ENCODE measurements at places on chromosomes 6 and 20.

GRCh38 chr6:37095997-37096396 is 74.0 kb upstream of the PIM1 start:
- DNase-seq = no peak

DNA sequence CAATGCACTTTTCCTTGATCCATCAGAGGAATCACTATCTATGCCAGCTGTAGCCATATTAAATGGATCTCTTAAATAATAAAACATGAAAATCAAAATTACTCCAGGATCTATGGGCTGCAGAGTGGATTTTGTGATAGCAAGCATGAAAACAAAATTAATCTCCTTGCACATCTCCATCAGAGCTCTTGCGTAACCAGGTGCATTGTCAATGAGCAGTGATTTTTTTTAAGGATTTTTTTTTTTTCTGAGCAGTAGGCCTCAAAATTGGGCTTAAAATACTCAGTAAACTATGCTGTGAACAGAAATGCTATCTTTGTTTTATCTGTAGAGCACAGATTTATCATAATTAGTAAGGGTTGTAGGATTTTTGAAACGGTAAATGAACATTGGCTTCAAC is 11.5 kb upstream of the CST3 start:
- no peak for DNase-seq

DNA sequence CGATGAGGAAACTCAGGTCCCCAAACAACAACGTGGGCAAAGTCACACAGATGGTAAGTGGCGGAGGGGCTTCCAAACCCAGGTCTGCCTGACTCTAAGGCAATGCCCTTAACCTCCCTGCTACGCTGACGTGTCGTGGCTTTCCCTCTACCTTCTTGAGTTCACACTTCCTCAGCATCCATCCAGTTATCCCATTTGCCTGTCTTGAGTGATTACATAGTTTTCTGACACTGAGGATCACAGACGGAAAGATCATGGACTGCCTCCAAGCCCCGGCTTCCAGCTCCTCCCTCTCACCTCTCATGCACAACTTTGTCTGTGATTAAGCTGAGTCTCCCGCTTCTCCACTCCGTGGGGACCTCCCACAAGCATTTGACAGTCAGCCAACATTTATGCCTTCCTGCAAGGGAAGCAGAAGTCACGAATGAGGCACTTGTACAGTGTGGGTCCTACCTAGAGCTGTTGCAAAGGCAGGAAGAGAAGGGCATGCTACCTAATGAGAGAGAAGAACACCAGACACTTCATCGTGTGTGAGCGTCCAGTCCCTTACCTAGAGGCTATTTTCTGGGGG is 33.8 kb downstream of the TBC1D7 start:
- DNase-seq = no peak

DNA sequence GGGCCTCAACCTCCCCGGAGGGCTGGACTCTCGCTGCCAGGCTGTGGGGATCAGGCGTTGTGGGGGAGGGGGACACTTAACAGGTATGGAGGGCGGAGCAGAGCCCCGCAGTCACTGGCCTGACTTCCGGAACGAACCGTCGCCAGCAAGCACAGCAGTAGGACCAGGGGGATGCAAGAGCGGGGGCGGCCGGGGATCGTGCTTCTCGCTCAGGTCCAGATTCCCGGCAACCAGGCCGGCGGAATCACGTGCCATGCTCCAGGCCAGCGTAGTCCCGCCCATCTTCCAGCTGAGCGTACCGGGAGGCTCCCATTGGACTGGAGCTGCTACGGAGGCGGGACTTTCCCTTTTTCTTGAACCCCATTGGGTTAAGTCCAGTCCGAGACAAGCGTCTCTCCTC is 10.0 kb upstream of the POU5F1 start:
- no peak for DNase-seq

DNA sequence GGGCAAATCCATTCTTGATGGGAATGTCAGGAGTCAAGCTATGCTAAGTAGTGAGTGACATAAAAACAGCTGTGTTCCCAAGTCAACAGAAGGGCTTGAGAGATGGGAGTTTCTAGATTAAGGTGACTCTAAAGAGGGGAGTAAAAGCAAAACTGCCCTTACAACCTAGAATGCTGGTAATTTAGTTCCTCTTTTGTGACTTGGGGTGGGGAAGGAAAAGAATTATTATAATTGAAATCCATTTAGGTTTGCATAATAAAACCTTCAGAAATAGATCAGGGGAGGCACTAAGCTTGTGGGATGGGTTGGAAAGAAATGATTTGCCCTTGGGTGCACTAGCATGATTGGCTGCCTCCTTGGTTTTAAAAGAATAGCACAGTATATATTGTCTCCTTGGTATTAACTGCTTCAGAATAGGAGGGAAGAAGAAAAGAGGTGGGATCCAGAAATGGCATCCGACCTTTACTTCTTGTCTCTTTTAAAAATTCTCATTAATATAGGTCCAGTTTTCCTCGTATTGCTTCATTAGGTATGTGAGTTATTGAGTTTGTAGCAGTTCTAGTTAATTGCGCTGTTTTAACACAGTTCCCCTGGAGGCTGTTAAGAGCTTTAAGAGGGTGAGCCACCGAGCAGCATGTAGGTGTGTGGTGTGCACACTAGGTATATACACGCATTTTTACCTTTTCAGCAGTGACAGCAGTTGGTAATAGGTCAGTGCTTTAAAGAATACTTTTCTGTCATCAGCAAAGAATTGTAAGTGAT is 95.3 kb upstream of the VSTM2L start:
- DNase-seq = no peak

DNA sequence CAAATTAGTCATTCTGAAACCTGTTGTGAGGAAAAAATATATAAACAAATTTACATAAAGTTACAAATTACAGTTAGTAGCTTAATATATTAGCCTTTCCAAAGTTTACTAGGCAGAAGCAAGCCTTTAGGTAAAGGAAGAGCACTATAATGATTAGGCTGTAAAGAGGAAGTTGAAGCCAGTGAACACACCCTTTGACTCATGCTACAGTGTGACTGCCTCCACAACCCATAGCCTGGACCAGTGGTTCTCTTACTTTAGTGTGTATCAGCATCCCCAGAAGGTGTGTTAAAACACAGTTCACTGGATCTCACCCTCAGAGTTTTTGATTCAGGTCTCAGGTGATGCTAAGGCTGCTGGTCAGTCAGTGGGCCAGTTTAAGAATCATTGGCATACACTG is 91.4 kb upstream of the DEFB112 start:
- DNase-seq = no peak

GRCh38 chr20:17941826-17942196 is 26.8 kb downstream of the SNX5 start:
- DNase-seq = no peak

GRCh38 chr6:112298816-112299281 is 44.5 kb upstream of the LAMA4 start:
- DNase-seq = no peak

GRCh38 chr20:10976051-10976450 is 302.3 kb upstream of the JAG1 start:
- no peak for DNase-seq

- DNase-seq = no peak
These were observed 107.7 kb upstream of the BTN3A2 start for GRCh38 chr6:26257272-26257671.

DNA sequence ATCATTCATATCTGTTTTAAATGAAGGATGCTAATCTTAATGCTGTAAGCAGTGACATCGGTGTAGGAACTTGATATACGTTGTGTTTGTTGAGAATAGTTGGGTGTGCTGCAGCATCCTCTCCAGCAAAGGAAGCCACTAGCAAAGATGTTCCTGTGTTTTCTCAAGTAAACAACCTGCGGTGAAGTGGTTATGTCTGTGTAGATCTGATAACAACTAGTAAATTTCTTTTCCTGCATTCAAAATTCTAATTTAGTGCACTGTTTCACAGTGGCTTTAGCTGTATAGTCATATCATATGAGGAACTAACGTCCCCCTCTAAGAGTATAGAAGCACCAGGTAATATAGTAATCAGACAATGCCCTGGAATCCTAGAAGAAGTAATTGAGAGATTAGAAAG is 38.7 kb downstream of the NCOA7 start:
- DNase-seq = no peak

DNA sequence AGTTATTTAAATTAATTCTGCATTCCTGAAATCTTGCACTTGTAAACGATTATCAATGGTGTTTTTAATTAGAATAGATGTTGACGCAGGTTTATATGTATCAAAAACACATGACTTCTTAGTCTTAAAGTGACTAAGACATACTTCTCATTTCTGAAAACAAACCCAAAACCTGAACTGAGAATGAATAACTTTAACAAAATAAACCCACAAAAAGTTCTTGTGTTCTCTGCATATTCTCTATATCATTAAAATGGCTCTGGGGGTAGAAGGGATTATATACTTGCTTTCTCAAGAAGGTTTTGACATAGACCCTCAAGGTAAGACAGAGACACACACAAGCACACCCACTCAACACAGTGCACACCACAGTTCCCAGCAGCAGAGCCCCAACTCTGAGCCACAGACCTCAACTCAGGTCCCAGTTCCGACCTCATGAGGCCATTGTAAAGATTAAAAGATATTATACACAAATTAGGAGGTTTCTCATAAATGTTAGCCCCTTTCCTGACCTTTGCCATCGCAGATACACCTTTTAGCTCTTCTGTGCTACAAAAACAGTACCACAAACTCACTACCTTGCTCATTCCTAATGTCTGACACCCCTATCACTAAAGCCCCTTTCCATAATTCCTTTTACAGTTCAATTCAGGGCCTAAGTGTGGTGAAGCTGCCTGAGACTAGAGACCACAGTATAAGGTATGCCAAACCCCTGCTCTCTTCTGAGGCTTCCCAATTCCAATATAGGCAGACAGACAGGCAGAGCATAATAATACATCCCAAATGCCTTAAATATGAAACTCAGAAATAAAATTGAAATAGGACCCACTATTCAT is 267.8 kb downstream of the PTPRK start:
- no peak for DNase-seq

GRCh38 chr6:128070406-128070805 is 169.5 kb upstream of the THEMIS start:
- DNase-seq = no peak

- no peak for DNase-seq
These were observed 395.3 kb downstream of the MAFB start for GRCh38 chr20:40293740-40294139.

DNA sequence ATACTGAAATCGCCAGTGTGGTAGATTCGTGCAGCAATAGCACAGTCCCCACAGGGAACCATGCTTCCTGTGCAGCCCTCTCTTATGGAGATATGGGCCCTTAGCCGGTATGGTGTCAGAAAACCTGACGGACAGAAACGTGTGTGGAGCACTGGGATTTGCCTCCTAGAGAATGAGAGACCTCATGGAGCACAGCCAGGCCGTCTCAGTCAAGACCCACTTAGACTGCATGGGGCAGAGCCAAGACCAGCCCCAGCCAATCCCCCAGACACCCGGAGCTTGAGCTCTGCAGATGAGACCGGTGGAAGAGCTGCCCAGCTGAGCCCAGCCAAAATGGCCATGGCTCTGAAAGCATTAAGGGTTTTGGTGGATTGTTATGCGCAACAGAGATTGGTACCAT is 163.7 kb downstream of the DLL1 start:
- no peak for DNase-seq

GRCh38 chr6:25144919-25145318 is 134.3 kb upstream of the CARMIL1 start:
- DNase-seq = no peak

- DNase-seq = no peak
These were observed 97.7 kb downstream of the GRM4 start for GRCh38 chr6:34047913-34048867.
